ENCODE measurements at places on chromosomes 13 and 19.

- DNase-seq = peak; percentile 30
Observed at GRCh38 chr13:72255908-72256307, 388.9 kb upstream of the DACH1 start.

DNA sequence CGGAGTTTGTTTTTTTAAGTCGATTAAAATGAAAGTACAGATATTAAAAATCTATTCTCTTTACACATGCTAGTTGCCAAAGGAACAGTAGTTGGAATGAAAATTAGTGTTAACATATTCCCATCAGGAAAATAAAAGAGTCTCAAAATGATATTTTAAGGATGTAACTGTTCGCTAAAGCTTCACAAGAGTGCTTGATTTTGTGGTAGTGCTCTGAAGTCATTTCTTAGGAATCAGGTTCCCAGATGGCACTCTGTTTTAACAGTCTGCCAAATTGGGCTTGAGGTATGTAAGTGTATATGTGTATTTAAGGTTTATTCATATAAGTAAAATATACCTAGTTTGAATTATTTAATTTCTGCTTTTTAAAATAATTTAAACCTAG lies 128.8 kb downstream of the LMO7 start:
- no peak for DNase-seq

GRCh38 chr19:42501733-42502132 lies 26.5 kb downstream of the CEACAM1 start:
- DNase-seq = no peak

- no peak for DNase-seq
Observed at GRCh38 chr13:22793598-22794134, 387.1 kb upstream of the SGCG start.

DNA sequence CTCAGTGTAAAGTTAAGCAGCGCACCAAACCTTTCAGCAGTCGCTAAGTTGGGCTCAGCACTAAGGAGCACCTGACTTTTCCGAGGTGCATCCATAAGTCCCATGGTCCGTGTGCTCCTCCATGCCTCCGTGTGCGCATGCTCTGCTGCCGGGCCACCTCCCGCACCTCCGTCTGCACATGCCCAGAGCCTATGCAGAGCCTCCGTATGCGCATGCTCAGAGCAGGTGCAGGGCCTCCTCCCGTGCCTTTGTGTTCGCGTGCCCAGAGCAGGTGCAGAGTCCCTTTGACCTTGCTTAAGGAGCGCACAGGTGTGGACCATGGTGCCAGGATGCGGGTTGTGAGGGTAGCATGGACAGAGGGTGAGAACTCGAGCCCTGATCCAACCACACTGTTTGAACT lies 46.0 kb downstream of the ATP11A start:
- no peak for DNase-seq

DNA sequence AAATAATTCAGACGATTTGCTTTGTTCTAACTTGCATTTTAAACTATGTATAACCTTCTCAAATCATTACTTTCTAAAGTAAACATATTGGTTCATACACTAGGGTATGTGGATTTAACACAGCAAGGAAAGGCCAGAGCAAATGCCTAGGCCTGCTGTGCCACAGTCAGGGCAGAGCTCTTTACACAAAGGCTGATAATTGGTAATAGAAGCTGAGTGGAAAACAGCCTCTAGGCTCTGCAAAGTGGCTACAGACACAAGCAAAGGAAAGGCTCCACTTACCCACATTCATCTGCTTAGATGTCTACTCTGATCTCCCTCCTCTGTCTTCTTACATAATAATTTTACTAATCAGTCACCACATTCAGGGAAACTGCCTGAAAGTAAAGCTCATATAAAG lies 382.9 kb downstream of the OLFM4 start:
- no peak for DNase-seq

DNA sequence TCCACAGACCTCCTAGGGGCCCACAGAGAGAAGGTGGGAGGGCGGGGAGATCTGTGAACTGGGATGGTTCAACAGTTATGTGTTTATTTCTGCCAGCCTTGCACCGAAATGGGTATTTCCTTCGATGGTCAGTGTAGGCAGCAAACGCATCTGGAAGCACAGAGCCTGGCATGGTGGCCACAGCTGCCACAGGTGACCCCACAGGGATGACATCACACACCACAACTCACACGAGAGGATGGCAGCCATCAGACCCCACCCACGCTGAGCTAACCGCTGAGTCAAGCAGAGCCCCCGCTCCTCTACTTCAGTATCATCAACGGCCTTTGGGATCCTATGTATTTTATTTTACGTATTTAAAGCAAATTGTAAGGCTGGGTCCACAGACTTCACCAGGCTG lies 37.4 kb downstream of the NAXD start:
- no peak for DNase-seq

DNA sequence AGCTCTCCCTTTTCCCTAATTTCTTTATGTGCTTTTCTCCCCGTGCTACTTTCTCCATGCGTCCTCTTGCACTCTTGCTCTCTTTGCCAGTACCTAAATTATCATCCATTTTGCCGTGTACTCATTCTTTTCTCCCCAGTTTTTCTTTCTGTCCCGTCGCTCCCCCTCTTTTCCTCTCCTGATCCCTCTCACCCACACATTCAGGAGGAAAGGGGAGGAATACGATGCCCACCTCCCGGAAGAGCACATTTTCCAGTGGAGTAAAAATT lies 821 bp downstream of the ZNF616 start:
- no peak for DNase-seq

DNA sequence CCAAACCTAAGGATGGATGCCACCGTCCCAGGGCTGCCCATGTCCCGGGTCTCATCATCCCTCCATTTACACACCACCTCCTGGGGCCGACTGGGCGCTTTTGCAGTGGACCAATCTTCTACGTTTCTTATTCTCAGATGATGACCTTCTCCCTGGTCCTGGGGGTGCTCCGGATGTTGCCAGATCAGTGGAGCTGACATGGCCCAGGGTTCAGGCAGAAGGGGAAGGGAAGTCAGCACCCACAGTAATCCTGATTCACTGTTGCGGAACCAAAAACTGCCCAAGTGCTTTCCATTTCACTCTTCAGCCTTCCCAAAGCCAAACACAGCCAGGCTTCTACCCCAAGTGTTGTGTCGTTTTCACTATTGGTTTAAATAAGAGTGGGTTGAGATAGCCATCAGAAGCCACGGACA lies 29.8 kb downstream of the RAB20 start:
- DNase-seq = no peak

GRCh38 chr19:50569938-50570540 lies 1.8 kb upstream of the LRRC4B start:
- no peak for DNase-seq

DNA sequence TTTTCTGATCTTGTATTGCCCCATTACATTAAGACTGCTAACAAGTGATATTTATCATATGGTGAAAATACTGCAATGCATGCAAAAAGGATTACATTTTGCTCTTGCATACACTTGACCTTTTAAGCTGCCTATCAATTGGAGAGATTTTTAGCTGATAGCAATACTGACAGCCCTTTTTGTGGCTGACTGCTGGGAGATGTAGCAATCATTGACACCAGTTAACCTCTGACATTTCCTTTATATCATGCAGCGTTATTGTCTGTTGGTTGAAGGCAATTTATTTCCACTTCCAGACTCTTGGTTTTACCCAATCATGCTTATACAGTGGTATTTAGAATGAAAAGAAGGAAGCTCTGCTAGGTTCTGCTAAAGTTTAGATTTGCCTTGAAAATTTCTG lies 364.0 kb downstream of the LMO7 start:
- DNase-seq = no peak

- DNase-seq = peak; percentile 56
Observed at GRCh38 chr13:106612688-106613087, 44.8 kb upstream of the ARGLU1 start.

DNA sequence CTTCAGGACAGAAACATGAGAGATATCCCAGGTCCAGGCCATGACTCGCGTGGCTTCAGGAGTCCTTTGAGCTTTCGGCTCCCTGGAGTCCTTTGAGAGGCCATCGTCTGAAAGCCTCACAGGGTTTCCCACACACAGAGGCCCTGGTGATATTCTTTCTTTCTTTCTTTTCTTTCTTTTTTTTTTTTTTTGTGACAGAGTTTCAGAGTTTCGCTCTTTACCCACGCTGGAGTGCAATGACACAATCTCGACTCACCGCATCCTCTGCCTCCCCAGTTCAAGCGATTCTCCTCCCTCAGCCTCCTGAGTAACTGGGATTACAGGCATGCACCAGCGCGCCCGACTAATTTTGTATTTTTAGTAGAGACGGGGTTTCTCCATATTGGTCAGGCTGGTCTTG lies 5.5 kb downstream of the SIN3B start:
- no peak for DNase-seq

GRCh38 chr13:29543230-29544215 lies 52.0 kb downstream of the SLC7A1 start:
- peak; percentile 29 for DNase-seq

DNA sequence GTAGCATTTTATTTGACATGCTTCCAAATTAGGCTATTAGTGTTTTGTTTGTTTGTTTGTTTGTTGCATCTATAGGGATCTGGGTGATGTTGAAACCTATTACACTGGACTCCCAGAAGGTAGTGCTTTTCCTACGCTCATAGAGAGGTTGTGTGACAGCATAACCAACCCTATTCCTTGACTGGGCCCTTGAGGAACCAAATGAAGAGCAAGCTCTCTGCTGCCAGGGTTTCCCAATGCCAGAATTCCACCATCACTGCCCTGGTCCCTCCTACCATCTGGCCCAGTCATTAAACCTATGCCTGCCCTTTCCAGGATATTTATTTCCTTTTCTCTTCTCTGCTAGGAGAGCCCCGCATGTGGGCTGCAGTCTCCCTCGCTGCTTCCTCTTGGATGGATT lies 210.6 kb downstream of the IRS2 start:
- DNase-seq = no peak

DNA sequence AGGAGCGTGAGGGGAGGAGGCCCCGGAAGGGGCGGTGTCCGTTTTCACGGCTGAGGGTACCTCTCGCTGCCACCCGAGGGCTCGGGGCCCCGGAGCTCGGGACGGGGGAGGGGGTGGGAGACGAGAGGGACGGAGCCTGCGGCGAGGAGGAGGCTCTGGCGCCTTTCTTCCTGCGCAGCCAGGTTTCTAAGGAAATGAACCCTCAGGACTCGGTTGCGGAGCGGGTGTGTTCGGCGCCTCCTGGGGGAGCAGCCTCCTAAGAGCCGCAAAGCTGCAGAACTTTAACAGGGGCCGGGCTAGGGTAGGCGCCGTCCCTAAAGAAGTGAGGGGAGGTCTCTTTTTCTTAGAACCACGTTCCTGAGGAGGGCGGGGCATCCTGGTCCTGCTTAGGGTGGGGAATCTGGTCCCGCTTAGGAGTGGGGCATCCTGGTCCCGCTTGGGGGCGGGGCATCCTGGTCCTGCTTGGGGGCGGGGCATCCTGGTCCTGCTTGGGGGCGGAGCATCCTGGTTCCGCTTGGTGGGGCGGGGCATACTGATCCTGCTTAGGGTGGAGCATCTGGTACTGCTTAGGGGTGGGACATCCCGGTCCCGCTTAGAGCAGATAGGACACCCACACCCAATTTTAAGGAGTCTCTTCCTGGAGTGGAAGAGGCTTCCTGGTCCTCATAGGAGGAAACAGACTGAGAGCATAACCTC lies 6.2 kb downstream of the SYT5 start:
- DNase-seq = peak; percentile 70

- no peak for DNase-seq
Observed at GRCh38 chr13:109728791-109729731, 57.3 kb downstream of the IRS2 start.

DNA sequence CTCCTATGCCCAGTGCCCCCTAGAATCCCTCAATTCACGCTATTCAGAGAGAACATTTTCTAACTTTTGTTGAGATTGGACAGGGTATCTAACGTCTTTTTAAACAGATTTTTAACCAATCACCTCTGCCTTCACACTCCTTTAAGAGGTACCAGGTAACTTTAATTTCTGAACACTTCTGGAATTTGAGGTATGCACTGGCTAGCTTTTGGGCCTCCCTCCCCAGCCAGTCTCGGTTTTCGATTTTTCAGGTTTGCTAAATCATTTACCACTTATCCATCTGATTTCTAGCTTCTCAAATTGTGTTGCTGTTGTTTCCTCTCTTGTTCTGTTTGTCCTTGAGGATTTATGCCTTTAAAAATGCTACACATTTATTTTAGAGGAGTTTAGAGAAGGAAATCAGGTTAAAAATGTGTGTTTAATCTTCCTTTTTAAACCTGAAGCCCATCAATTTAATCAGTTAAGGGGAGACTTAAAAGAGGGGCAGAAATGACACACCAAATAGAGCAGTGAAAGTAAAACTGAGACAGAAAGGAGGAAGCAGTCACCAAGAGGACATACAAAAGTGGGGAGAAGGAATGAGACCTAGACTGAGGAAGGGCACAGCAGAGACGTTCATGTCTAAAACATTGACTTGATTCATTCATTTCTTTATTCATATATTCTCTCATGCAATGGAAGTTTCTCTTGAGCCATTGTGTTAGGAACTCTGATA lies 139.6 kb upstream of the HTR2A start:
- no peak for DNase-seq

DNA sequence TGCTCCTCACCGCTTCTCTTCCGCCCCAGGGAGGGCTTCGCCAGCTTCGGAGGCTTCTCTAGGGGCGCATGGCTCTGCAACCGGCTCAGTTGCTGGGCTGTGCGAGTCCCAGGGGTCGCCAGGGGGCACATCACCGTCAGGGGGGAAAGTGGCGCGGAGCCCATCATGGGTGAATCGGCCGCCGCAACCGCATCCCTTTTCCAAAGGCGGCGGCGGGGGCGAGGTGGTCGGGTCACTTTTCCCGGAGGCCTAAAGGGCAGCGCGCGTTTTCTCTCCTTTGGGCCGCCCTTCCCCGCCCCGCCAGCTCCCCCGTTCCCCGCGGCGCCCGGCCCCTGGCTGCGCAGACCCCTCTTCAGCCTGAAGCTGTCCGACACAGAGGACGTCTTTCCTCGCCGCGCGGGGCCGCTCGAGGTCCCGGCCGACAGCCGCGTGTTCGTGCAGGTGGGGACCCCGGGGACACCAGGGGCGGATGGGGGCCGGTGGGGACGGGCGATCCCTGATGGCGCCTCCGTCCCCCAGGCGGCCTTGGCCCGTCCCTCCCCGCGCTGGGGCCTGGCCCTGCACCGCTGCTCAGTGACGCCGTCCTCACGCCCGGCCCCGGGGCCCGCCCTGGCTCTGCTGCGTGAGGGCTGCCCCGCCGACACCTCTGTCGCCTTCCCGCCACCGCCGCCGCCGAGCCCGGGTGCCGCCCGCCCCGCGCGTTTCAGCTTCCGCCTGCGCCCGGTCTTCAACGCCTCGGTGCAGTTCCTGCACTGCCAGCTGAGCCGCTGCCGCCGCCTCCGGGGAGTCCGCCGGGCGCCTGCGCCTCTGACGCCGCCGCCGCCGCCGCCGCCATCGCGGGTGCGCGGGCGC lies 1.7 kb downstream of the TGFBR3L start:
- no peak for DNase-seq
